Endothelial cell of umbilical vein (primary cell): ENCODE measurements at places on chromosomes 7 and 10. TPM values are rescaled to one million over a fixed set of nuclear protein-coding genes. Genes with fewer than 3 reads are reported as not detected.

Gene MSMB
- not detected in 2 replicates for polyA plus RNA-seq

Gene KLLN
- polyA plus RNA-seq: 0.14 and 0.18 TPM in 2 replicates

Gene NAT16
- not detected in 2 replicates for polyA plus RNA-seq

GRCh38 chr10:131645756-131646155 is 255.1 kb upstream of the PPP2R2D start:
- no peaks in the 10 kb centered on the region for H3K27me3 ChIP-seq
- H3K27ac ChIP-seq: no peak overlapping the region
- no peaks in the 10 kb centered on the region for H3K4me1 ChIP-seq
- no peaks in the 10 kb centered on the region for H3K36me3 ChIP-seq
- DNase-seq: no peak

DNA sequence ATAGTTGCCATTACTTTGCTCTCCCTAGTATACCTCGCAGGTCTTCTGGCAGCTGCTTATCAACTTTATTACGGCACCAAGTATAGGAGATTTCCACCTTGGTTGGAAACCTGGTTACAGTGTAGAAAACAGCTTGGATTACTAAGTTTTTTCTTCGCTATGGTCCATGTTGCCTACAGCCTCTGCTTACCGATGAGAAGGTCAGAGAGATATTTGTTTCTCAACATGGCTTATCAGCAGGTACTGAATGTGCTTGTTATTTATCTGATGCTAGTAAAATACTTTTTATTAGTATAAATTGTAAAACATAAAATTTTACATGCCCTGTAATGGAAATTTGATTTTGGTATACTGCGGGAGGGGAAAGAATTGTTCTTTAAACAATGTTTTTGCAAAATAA is 15.7 kb downstream of the STEAP2 start:
- no peak for DNase-seq
- no peak overlapping the region for H3K27ac ChIP-seq
- peaks cover 1% of the 10 kb centered on the region for H3K4me1 ChIP-seq
- H3K27me3 ChIP-seq: no peaks in the 10 kb centered on the region
- H3K36me3 ChIP-seq: no peaks in the 10 kb centered on the region
- no peak overlapping the region for H3K4me3 ChIP-seq

GRCh38 chr10:60142736-60143135 is 236.4 kb upstream of the CCDC6 start:
- DNase-seq: no peak
- no peak overlapping the region for H3K4me3 ChIP-seq
- no peak overlapping the region for H3K27ac ChIP-seq
- H3K27me3 ChIP-seq: no peaks in the 10 kb centered on the region

GRCh38 chr10:122368502-122369254 is 5.8 kb upstream of the PLEKHA1 start:
- DNase-seq: peak; percentile 77
- no peaks in the 10 kb centered on the region for H3K36me3 ChIP-seq
- H3K27ac ChIP-seq: no peak overlapping the region

GRCh38 chr7:101882005-101882421 is 64.6 kb downstream of the CUX1 start:
- peak overlapping the region; percentile 93 for H3K27ac ChIP-seq
- DNase-seq: peak; percentile 63
- no peaks in the 10 kb centered on the region for H3K27me3 ChIP-seq
- H3K4me3 ChIP-seq: no peak overlapping the region
- peaks cover 35% of the 10 kb centered on the region for H3K4me1 ChIP-seq
